Activated CD8-positive, alpha-beta memory T cell treated with anti-CD3 and anti-CD28 coated beads for 1 hour (primary cell): ENCODE measurements at places on chromosomes 7 and 10.

DNA sequence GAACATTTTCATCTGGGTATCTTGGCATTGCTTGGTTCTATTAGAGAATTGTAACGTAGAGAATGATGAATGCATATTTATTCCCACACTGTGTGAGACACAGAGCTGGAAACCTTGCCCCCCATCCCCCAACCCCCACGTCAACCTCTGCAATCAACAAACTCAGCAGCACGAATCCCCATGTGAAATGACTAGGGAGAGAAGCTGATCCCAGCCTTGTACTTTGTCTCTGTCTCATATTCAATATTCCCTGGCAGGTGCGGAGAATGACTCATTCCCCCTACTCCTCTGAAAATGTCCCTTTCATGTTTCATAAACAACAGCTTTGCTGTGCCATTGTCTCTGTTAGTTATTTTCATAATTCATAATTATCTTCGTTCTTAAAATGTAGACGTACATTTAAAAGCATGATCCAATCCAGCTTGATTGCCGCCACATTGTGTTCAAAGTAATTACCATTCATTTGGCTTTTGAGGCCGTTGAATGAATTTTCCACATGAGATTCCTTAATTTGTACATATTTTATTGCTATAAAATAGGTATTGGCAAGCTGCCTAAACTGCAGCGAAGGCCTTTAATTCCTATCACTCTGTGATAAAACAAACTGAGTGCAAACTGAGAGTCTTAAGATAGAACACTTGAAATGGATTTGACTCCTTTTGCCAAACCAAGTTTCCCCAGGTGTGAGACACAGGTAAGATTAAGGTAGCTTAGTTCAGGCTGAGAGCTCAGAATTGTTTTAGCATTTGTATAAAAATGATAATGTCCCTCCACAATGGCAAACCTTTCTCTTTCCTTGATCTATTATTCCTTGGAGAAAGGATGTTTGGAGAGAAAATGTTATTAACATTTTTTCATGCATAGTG is 920.2 kb downstream of the TYW1 start:
- no peak for DNase-seq

DNA sequence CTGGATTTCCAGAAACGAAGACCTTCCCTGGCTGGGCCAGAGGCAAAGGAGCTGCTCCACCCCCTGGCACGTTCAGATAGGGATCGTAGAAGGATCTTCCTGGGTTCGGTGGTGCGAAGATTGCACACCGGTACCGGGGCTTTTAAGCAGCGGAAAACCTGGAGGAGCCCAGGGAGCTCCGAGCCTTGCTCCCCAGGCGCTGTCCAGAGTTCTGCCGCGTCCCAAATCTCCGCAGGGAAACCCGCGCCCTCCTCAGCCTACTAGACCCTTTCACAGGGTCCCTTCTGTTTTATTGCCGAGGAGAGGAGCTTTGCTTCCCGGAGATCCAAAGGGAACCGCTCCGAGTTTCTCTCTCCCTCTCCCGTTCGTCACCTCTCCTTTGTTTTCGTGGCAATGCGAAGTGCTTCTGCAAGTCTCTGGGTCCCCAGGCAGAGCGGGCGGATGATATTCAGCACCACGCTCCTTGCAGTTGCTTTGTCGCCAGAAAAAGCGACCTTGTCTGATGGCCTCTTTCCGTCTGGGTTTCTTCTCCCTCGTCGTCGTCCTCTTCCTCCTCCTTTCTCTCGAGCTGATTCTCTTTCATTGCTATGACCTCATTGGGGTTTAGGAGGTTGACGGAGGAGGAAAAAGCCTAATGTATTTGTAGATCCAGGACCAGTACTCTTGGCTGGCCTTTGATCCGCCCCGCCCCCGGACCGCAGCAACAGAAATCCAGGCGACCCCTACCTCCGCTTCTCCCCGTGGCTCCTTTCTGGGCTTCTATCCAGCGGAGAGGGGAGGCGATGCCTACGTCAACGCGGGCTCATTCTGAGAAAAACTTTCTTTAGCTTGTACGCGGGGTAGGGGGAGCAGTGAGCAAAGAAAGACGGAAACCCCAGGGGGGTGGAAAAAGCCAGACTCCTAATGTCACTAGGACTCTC is at the start of gene TMEM196:
TSS of gene TMEM196 (minus strand) at position 777 of the 920 bp plus-strand sequence. CDS start 921 bp downstream, outside the sequence.
- DNase-seq: no peak

DNA sequence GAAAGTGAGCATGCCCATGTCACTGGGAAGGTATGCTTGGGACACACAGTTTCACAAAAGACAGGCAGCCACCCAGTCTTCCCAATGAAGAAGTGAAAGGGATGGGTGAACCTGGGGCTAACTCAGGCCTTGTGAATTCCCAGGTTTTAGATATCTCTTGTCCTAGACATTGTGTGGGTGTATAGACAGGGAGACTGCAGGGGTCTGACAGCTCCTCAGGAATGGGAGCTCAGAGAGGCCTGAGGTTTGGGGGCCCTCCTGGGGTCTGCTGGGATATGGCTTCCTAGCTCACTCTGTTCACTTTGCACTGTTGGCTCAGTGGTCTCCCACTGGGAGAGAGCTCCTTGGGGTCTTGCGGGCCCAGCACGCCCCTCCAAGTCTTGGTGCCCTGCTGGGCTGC is 47.0 kb downstream of the WDFY4 start:
- no peak for DNase-seq

DNA sequence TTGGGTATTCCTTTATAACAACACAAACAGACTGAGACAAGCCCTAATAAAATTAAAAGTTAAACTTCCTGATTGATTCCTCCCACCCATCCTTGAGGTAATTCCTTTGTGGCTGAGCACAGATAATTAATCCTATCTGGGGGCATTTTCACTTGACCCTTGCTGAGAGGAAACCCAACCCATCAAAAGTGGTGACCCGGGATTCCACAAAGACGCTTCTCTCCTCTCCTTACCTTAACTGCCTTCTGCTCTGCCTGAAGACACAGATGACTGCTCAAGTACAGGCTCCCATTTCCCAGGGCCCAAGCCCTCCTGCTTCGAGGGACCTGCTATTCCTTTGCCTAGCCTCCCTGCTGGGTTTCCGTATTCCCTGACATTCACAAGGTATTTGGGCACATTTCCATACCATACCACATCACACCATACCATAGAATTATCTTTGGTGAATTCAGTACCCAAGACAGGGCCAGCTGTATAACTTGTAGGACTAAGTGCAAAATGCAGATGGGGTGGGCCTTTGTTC is 9.8 kb upstream of the MAPK8 start:
- no peak for DNase-seq

DNA sequence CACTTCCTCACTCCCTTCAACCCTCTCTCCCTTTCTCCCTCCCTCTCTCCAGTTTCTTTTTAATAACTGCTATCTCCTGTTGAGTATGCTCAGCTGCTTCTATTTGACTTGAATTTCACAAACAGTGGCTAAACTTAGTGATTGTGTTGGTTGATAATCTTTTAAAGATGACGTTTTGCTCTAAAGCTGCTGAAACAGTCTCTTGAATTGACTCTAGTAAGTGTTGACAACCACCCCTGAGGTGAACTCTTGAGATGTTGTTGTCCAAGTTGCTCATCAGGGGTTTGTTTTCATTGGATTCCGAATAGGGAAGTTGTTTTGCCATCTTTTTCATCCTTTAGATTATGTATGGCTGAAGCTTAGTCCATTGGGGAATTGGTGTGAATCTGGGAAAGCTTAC is 176.2 kb downstream of the TWIST1 start:
- DNase-seq: no peak

GRCh38 chr7:121515229-121515628 is 119.1 kb upstream of the FAM3C start:
- DNase-seq: no peak

DNA sequence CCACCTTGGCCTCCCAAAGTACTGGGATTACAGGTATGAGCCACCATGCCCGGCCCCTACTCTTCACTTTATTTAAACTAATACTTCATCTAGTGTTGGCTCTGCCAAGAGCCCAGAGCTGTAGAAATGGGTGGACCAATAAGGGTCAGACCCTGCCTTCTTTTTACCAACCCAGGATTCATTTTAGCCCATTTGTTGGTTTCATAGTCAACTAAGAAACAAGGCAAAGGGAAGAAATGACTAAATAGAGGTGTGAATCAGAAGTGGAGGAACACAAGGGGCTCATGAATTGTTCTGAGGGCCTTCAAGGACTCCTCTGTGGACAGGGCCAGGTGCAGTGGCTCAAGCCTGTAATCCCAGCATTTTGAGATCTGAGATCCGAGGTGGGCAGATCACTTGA is 1.1 kb downstream of the ANKRD2 start:
- DNase-seq: no peak

GRCh38 chr7:44108768-44109750 is 4.9 kb downstream of the AEBP1 start:
- DNase-seq: no peak

- DNase-seq: no peak
Observed at GRCh38 chr10:3773460-3774017, 11.5 kb downstream of the KLF6 start.

DNA sequence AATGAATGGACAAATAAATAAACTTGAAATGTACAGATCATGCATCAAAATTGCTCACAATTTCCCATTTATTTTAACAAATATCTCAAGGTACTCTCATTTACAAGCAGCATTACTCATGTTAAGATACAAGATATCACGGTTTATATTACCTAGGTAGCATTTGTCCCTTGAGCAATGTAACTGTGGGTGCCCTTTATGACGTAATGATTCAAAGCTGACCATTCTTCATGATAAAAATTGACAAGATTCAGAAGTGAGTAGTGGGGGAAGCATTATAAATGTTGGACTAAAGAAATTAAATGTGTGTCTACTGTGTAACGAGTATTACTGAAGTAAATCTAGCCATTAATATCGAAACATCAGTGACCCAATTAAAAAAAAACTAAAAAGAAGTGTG is 68.2 kb upstream of the GRM8 start:
- DNase-seq: no peak

DNA sequence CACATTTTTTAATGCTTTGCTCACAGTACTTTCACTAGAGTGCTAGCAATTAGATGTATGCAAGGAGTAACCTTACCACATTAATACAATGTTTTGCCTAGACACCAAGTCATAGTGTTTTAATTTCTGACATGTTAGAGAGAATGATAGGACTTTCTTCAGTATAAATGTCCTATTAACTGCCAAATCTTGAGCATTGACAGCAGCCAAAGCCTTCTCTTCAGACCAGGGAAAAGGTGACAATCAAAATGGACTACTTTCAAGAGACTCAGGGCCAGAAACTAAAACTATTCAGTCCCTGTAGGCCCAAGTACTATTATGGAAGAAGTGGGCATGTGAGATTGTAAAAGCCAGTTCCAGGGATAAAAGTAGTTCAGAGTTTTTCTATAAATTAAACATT is 201.4 kb upstream of the PCDH15 start:
- no peak for DNase-seq

GRCh38 chr10:63496561-63496960 is 24.6 kb upstream of the REEP3 start:
- DNase-seq: no peak

- DNase-seq: no peak
Observed at GRCh38 chr7:40903872-40904271, 769.1 kb downstream of the SUGCT start.

DNA sequence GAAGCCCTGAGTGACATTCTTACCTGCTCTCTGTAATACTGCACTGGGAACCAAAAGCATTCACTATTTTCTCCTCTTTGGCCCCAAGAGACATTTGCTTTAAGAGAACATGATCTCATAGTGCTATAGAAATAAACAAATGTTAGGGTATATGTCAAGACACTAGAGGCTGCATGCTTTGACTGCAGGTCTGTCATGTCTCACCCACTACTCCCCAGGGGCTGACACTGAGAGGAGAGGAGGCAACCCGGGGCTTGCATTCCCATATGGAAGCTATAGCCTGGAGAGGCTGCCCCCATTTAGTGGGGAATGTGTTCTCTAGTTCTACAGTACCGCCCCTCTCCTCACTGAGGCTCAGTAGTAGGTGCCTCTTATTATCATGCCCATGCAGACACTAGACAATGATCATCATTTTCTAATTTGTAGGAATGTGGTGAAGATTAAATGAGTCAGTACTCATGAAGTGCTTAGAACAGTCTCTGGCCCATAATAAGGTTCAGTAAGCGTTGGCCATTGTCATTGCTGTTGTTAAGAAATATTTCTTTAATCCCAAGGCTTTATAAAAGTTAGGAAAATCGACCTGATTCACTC is 4.9 kb upstream of the SLF2 start:
- DNase-seq: no peak

GRCh38 chr7:130273081-130273932 is 6.6 kb downstream of the CPA2 start:
- DNase-seq: no peak

GRCh38 chr7:64312826-64313225 is 935 bp upstream of the ZNF736 start:
- no peak for DNase-seq

DNA sequence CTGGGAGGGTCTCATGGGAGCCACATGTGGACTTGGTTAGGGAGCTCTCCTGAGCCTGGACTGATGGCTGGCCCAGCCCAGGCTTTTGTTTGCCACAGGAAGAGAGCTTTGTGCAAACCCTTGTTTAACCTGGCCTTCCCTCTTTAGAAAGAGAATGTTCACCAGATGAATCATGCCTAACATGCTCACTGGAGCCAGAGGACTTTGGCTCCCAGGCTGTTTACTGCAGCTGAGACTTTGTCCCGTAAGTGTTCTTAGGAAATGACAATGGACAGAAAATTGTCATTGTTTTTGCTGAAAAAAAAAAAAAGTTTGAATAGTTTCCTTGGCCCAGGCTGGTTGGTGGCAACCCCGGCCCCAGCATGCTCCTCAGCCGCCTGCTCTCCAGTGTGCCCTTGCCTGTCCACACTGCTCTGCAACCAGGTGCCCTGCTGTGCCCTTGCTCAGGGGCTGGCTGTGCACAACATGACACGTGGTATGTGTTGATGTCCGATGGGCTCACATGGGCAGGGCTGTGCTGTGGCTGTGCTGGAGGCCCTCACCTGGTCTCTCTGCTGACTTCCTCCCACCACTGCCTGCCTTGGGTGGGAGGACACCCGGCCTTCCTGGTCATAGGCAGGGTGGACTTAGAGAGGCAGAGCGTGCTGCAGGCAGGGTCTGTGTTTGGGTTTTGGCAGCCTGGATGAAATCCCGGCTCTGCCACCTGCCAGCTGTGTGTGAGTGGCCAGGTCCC is 215.3 kb upstream of the ZNF32 start:
- DNase-seq: no peak

GRCh38 chr7:157555944-157556641 is 219.3 kb downstream of the DNAJB6 start:
- DNase-seq: no peak

DNA sequence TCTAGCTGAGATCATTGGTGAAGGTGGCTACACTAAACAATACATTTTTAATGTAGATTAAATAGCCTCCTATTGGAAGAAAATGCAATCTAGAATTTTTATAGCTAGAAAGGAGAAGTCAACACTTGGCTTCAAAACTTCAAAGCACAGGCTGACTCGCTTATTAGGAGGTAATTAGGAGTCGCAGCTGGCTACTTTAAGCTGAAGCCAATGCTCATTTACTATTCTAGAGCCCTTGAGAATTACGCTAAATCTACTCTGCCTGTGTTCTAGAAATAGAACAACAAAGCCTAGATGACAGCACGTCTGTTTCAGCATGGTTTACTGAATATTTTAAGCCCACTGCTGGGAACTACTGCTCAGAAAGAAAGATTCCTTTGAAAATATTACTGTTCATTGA is 101.6 kb upstream of the EEPD1 start:
- DNase-seq: no peak

GRCh38 chr7:44121761-44122420 is 1.5 kb downstream of the POLD2 start:
- DNase-seq: no peak
